ENCODE measurements at places on chromosomes 1 and 21.

- DNase-seq: no peak
Observed at GRCh38 chr1:151494741-151495281, 16.4 kb upstream of the CGN start.

- no peak for DNase-seq
Observed at GRCh38 chr1:213201380-213202155, 150.5 kb downstream of the RPS6KC1 start.

DNA sequence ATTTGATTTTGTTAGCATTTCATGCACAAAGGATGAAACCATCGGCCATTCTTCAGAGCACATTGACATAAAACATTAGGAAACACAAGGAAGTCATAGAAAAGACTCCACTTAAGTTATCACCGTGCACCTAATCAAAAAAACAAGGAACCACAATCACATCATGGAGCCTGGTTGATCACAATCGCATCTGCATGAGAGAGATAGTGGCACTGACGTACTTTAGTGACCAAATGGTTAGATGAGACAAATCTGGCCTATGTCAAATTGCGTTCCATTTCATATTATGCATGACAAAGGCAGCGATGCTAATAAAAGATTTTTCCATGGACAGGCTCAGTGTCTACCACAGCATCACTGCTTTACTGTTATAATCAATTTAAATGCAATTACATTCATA, 571.8 kb upstream of the ADGRL2 start:
- DNase-seq: no peak

- DNase-seq: no peak
Observed at GRCh38 chr1:117657031-117657430, 51.2 kb downstream of the TENT5C start.

- DNase-seq: no peak
Observed at GRCh38 chr1:201730611-201731010, 98.3 kb upstream of the IPO9 start.

DNA sequence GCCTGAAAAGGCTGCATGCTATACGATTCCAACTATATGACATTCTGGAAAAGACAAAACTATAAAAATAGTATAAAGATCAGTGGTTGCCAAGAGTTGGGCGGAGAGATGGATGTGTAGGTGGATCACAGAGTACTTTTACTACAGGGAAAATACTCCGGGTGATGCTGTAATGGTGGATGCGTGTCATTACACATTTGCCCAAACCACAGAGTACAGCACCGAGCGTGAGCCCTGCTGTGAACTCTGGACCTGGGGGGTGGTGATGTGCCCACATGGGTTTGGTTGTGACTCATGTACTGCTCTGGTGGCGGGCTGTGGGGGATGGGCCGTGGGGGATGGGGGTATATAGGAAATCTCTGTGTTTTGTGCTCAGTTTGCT, 162.7 kb upstream of the COL6A1 start:
- DNase-seq: peak; percentile 80
